ENCODE measurements at places on chromosomes 5 and 9.

GRCh38 chr9:134230092-134230941, 66.0 kb upstream of the RNU6ATAC start:
- DNase-seq: no peak

DNA sequence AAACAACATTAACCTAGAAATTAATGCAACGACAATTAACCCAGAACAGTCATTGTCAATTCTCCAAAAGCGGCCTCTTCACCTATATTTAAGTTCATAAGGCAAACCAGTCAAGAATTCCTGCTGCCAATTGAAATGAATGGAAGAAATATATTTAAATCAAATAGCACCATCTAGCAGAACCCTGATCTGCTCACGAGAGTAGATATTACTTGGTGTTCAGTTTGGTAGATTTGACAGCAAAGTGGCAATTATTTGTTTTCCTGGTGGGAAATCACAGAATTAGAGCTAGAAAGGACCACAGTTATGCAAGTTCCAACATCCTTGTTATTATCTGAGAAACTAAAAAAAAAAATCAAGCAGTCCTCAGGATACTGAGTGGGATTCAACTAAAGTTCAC, 2.3 kb downstream of the SSBP2 start:
- no peak for DNase-seq

- DNase-seq: peak; percentile 72
Measured at GRCh38 chr5:72036951-72037350, 70.3 kb upstream of the MAP1B start.

DNA sequence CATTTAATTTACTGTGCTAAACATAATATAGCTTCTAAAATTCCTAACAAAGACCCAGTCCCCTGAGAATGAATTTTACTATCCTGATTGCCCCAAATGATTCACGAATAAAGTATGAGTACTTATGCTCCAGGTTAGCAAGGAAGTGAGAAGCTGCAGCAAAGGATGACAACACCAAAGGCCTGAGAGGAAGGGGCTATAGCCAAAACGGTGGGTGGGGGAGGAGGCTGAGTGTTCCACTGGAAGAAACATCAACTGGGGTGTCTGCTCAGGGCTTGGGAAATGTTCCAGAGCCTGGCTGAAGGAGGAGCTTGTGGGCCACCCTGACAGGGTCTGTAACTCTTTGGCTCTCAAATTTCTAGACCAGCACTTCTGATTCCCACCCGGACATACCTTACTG, 157.3 kb downstream of the ADAMTS12 start:
- DNase-seq: no peak

GRCh38 chr9:80125731-80126264, 554.0 kb downstream of the TLE4 start:
- no peak for DNase-seq

DNA sequence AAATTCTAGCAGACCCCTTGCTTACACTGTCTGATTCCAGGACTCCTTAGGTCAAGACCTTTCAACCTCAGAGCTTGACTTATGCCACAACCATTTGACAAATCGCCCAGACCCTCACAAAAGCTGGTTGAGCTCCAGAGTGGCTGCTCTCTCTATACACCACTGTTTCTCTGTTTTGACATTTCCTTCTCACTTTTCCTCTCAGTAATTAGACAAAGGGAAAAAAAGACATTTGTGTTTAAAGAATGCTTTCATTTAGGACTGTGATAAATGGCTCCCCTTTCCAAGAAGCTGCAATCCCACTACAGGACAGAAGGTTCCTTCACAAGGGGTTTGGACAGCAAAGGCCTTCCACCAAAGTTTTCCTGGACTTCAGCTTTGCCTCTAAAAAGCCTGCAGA, 601.3 kb downstream of the NR2F1-AS1 start:
- DNase-seq: no peak

DNA sequence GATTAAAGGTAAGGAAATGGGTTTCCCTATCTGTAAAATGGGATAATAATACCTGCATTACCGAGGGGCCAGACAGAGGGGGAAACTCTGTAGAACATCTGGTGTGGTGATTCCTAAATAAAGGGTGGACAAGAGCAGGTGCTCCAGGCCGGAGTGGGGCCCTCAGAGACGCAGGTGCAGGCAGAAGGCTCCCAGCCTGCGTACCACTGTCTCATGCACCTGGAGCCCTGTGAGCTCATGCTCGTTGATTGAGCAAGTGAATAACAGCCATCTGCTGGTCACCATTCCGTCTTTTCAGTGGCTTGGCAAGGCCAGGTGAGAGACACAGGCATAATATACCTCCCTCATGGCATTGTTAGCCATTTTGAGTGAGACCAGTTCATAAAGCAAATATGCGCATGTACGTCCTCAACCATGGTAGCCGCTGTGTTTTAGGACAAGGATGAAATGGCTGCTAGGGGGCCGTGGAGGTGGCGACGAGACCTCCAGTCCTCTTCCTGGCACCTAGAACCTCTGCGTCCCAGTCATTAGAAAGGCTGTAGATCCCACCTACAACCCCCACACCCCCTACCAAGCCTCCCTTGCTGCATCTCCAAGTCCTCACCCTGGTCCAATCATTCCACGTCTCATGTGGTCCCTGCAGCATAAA, 198.0 kb upstream of the MVB12B start:
- peak; percentile 23 for DNase-seq

GRCh38 chr5:94276048-94276447, 342.4 kb downstream of the KIAA0825 start:
- DNase-seq: no peak

GRCh38 chr9:91589101-91589553, 165.5 kb upstream of the NFIL3 start:
- DNase-seq: no peak

GRCh38 chr9:17063535-17064135, 71.2 kb upstream of the CNTLN start:
- DNase-seq: peak; percentile 65

GRCh38 chr5:134267366-134268018, 41.6 kb upstream of the PPP2CA start:
- no peak for DNase-seq

DNA sequence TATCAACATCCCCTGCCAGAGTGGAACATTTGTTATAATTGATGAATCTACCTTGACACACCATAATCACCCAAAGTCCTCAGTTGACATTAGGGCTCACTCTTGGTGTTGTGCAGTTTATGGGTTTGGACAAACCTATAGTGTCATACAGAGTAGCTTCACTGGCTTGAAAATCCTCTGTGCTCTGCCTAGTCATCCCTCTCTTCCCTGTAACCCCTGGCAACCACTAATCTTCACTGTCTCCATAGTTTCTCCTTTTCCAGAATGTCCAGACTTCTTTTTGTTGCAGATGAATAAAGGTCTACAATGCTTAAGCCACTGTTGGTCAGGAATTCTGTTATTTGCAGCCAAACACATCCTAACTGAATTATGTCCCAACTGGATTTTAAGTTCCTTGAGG, 22.5 kb upstream of the SUB1 start:
- no peak for DNase-seq

DNA sequence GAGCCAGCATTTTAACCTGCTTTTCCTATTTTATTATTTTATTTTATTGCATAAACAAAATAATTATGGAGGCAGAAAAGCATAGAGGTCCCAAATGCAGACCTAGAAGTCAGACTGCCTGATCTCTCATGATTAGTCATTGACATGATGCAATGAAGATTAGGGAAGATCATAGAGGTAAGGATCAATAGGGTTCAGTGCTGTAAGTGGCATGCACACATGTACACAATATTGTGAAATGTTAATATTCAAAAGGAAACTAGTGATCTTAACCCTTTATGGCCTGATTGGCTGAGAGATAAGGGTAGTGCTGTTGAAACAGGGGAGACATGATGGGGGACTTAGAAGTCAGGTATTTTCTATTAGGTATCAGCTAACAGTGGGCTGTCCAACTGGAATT, 1.1 kb upstream of the FRRS1L start:
- no peak for DNase-seq

GRCh38 chr9:127686461-127687393, 20.1 kb upstream of the CFAP157 start:
- DNase-seq: no peak

- DNase-seq: no peak
Measured at GRCh38 chr5:43676083-43676840, 73.3 kb downstream of the NNT start.

GRCh38 chr5:122195802-122196394, 66.6 kb downstream of the ZNF474 start:
- DNase-seq: peak; percentile 73

GRCh38 chr5:93831449-93831848, 90.0 kb upstream of the POU5F2 start:
- DNase-seq: no peak

DNA sequence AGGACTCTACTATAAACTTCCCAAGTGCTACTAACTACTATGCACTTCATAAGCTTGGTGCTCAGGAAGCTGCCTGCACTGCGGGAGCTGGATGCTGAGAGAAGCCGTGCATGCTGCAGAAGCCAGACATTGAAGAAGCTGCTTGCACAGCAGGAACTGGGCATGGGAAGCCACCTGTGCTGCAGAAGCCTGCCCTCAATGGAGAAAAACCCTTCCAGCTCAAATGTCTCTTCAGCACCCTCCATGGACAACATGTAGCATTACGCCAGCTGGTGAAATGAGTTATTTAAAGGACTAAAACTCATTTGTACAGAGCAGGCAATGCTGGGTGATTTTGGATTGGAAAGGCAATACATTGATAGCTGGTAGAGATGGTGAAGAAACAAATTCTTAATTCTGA, 247.2 kb downstream of the KIF4B start:
- peak; percentile 69 for DNase-seq

DNA sequence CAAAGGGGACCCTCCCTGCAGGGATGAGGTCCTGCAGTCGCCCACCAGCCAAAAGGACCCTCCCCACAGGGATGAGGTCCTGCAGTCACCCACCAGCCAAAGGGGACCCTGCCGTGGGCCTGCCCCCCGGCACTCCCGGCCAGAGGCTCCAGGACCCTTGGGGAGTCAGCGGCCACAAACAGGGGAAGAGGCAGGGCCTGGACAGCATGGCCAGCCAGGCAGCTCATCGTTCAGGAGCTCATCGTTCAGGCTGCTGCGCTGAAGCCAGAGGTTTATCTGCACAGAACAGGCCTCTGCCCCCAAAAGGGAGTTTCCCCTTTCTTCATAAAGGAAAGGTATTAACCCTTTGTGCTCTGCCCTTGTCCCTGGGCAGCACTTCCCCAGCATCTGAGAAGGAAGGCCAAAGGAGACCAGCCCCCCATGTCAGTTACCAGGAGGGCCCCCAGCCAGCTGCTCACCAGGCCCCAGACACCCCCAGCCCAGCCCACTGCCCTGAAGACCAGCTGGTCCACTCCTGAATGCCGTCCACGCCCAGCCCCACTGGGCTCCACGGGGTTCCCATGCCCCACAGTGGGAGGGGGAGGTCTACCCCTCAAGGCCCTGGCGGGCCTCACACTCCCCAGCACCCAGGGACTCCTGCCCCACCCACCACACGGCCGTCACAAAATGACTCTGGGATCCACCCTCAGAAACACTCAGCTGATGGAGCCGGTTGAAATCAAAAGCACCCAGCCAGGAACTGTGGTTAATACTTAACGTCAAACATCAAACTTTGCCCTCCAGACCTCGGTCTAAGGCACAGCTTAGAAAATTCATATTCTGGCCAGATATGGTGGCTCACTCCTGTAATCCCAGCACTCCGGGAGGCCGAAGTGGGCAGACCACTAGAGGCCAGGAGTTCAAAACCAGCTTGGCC, 6.3 kb downstream of the SLC12A7 start:
- no peak for DNase-seq

GRCh38 chr9:111720174-111720573, 58.8 kb downstream of the GNG10 start:
- no peak for DNase-seq

DNA sequence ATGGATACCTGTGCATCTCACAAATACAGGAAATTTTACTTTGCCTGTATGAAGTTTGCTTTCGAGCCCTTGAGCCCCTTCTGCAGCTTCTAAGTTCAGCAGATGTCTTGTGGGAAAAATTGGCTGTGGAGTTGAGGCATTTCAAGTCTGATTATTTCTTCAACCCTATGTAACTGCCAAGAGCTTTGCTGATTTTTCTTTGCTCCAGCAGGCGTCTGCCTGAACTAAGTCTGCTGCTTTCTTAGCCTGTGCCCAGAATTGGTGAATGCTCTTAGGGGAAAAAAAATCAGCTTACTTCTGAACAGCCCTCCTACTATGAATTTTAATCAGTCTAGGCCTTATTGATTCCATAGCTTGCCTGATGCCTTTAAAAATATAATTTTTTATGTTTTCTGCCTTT, 41.2 kb downstream of the RIC1 start:
- no peak for DNase-seq

GRCh38 chr5:84634256-84634655, 249.6 kb upstream of the EDIL3 start:
- peak; percentile 44 for DNase-seq

GRCh38 chr5:131786036-131786435, 10.8 kb downstream of the FNIP1 start:
- DNase-seq: no peak

DNA sequence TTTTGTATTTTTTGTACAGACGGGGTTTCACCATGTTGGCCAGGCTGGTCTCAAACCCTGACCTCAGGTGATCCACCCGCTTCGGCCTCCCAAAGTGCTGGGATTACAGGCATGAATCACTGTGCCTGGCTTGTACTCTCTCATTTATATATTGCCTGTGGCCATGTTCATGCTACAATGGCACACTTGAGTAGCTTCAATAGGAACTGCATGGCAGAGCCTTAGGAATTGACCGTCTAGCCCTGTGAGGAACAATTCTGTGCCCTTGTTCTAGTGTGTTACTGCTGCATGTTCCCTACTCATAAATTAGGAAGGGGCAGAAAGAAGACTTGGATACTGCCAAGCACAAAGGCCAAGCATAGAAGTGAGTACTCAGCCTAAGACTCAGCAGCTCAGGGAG, 104.2 kb downstream of the LIFR start:
- no peak for DNase-seq

GRCh38 chr9:122331523-122331927, 39.3 kb upstream of the PTGS1 start:
- DNase-seq: peak; percentile 33

DNA sequence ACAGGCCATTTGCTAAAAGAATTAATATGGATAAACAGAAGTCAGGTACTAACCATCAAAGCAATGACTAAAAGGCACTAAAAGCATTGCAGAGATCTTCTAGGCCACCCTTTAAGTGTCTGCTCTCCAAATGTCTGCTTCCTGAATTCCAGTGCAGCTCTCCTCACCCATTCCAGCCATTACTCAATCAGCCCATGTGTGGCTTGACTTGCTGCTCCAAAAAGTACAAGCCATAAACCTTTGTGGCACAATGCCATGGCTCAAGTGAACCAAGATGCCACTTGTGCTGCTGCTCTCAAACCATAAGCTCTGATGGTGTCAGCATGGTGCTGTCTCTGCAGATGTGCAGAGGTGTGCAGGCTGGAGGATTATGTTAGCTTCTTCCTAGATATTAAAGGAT, 290.2 kb upstream of the POU5F2 start:
- no peak for DNase-seq

DNA sequence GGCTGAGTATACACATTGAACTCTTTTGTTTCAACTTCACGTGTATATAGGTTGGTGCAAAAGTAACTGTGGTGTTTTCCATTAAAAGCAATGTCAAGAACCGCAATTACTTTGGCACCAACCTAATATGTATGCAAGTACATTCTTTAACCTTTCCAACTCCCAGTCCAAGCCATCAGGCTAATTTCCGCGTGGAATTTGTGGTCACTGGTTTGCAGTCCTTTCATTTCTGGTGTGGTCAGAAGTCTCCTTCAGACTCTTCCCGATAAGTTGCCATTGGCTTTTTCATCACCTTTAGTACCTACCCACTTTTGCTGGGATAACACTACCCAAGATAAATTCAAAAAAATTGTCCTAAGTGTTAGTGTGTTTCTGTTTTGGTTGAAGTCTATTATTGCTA, 84.0 kb downstream of the RGS3 start:
- DNase-seq: no peak
